Fibroblast of skin of back (primary cell): ENCODE measurements at places on chromosomes 5 and 9.

GRCh38 chr9:132150256-132150655, 11.6 kb upstream of the NTNG2 start:
- DNase-seq: no peak

DNA sequence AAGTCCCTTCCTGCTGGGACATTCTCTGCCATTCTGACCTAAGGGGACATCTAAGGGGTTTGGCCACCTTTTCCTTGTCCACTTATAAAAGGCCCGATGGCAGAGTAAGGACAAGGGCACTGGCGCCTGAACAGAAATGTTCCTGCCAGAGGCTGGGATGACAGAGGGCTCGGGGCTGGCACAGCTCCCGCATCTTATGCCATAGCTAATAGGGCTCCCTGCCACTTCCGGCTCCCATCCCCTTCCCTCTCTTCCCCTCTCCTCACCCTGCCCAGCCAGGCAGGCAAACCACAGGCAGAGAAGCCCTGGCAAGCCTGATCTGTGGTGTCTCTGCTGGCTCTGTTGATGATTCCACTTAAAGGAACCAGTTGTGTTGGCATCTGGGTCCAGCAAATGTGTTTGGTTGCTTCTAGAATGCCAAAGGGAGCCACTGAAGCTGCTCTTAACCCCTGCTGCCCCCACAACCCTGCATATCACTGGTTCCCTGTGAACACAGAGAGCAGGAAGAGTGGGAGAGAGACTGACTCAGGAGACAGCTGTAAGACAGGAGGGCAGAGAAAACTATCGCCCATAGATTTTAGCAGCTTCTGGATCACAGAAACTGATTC, 18.4 kb upstream of the ADRA1B start:
- DNase-seq: no peak

DNA sequence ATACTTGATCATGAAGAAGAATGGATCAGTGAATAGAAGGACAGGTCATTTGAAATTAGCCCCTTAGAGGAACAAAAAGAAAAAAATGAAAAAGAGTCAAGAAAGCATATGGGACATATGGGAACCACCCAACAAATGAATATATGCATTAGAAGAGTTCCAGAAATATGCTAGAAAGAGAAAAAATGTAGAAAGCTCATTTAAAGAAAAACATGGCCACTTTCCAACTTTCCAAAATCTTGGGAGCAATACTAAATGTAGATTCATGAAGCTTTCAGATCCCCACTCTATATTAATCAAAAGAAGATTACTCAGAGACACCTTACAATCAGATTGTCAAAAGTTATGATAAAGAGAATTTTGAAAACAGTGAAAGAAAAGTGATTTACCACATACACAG, 334.8 kb upstream of the NMUR2 start:
- DNase-seq: no peak

DNA sequence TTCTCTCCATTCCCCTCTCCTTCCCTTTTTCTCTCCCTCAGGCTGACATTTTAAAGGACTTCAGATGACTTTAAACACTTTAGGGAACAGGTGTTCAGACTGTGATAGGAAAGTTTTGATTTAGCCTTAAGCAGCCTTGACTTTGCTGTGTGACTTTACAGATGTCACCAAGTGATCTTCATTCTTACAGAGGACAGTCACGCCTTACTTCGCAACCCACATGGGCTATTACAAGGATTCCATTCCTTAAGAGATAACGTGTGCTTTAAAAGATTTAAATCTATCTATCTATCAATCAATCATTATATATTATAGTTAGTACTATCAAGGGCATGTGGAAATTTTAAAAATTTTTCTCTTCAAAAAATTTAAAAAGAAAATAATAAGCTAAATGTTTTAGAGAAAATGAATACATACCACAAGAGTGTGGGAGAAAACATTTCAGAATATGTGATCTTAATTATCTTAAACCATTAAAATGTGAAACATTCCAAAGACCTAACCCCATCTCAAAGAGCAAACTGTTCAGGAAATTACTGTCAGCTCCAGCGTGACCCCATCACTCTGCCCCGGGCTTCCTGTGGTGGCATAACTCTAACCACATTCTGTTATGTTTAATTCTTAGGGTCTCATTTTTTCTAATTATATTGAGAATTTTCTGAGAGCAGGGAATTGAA, 530.5 kb downstream of the SEMA5A start:
- peak; percentile 90 for DNase-seq

GRCh38 chr9:6449086-6449485, 36.1 kb downstream of the UHRF2 start:
- DNase-seq: no peak

GRCh38 chr5:107476783-107477182, 194.0 kb downstream of the EFNA5 start:
- DNase-seq: no peak

DNA sequence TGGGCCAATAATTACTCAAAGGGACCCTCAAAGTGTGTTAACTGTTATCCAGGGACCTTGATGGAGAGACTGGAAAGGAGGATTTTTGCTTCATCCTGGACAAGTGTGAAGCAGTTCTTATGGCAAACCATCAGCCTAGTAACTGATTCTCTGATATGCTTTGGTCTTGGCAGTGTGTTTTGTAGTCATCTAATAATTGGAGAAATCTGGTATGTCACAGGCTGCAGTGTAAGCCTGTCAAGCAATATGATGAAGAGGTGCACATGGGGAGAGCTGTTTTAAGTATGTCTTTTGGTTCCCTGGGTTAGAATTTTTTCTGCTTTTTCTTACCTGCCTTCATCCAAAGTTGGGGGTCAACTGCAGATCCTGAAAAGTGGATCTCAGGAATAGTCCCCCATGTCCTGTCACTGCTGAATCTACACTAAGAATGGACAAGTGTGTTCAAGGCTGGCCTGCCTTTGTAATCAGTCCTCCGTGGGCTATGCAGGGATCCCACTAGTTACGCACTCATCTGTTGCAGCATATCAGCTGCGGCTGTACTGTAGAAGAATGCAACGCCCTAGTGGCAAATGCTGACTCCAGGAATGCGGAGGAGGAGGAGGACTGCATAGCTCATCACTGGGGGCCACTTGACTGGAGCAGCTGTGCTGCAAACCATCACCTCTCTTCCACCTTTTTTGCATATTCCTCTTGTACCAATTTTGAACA, 1.9 kb downstream of the SPTAN1 start:
- DNase-seq: peak; percentile 89

DNA sequence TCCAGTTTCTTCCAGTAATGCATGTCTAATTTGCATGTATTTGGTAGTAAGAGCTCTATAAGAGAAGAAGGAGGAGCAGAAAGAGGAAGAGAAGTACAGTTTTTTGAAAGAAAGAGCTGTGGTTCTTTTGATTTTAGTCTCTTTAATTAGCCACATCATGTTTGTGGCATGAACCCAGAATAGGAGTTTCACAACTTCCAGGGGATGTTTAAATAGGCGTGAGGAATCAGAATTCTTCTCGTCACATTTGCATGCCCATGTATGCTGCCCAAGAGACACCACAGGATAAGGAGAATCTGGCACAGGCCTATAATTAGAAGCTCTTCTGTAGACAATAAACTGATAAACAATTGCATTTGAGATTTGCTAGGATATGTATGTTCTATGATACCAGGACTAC, 78.7 kb downstream of the GAS1 start:
- DNase-seq: peak; percentile 5

DNA sequence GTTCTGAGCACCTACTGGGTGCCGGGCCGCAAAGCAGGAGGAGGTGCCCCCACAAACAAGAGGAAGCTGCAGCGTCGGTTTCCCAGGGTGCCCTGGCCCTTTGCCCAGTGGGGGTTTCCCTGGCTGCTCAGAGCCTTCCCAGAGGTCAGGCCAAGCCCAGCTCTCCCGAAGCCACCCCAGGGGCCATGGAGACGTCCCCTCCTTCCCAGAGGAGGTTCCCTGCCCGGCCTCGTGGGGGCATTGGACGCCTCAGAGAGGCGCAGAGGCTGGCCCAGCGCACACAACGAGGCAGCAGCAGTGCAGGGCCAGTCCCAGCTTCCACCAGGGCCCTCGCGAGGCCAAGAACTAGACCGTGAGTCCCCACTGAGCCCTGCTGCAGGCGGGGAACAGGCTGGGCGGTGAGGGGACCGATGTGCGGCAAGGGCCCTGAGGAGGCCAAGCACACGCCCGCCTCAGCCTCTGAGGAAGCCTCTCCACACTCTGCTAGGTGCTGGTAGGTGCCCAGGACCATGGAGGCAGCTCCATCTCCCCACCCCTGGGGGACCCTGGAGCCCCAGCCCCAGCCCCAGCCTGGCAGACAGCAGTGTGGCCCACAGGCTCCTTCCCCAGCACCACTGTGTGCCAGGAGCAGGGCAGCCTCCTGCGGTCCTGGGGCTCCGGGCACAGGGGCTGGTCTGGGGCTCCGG, 7.0 kb downstream of the DIPK1B start:
- no peak for DNase-seq

DNA sequence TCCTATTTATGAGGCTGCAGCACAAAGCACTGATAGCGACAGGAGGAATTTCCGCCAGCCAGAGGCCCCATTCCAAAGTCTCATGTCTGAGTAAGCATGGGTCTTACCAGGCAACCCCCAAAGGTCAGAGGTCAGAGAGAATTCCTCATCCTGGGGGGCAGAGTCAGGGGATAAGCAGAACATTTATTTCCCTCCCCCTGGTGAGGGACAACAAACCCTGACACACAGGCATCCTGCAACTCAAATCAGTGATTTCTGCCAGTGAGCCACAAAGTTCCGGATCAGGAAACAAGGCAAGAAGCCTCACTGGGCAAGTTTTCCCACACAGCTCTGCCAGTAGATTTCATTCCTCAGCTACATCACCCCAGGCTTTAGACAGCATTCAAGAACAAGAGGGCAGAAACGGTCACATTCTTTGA, 37.0 kb downstream of the ADAMTS12 start:
- DNase-seq: peak; percentile 79

GRCh38 chr9:87869082-87869481, 13.6 kb upstream of the SPATA31E1 start:
- DNase-seq: no peak

DNA sequence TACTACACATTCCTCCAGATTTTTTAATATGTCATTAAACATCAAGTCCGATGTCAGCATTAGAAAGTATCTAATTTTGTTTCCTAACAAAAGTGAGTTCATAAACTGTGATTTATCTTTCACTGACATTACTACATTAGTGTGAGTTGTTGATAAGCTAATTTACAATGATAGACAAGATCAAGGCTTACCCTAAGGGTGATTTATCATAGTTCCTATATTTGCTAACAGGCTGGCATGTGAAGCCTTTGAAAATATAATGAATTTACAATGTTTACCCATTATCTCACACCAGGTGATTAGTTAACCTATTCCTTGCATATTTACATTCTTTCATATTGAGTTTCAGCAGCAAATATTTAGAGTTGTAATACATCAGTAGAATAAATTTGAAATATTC, 1096.9 kb upstream of the NUDT12 start:
- no peak for DNase-seq

GRCh38 chr9:112443200-112443599, 43.4 kb upstream of the KIAA1958 start:
- DNase-seq: peak; percentile 9

DNA sequence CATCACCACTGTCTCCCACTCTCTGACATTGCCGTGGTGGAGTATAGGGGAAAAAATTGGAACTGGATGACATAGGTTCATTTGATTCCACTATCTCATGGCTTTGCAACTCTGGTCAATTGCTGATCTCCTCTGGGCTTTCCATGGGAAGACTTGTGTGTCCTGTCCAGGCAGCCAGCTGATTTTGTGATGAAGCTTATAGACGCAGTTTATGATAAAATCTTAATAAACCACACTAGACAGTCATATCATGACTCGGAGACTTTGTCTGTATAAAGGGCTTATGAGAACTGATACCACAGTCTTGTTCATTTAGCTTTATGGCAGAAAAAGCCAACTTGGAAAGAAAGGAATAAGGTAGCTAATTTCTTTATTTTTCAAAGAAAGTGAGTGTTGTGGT, 296.5 kb downstream of the MAST4 start:
- no peak for DNase-seq

GRCh38 chr9:114988962-114989599, 58.7 kb upstream of the TNFSF8 start:
- no peak for DNase-seq

GRCh38 chr5:180390441-180391190, 37.5 kb upstream of the GFPT2 start:
- DNase-seq: no peak

GRCh38 chr5:131109540-131110255, 55.4 kb downstream of the HINT1 start:
- peak; percentile 40 for DNase-seq

GRCh38 chr5:135386886-135387628, 12.0 kb downstream of the MACROH2A1 start:
- DNase-seq: peak; percentile 94

DNA sequence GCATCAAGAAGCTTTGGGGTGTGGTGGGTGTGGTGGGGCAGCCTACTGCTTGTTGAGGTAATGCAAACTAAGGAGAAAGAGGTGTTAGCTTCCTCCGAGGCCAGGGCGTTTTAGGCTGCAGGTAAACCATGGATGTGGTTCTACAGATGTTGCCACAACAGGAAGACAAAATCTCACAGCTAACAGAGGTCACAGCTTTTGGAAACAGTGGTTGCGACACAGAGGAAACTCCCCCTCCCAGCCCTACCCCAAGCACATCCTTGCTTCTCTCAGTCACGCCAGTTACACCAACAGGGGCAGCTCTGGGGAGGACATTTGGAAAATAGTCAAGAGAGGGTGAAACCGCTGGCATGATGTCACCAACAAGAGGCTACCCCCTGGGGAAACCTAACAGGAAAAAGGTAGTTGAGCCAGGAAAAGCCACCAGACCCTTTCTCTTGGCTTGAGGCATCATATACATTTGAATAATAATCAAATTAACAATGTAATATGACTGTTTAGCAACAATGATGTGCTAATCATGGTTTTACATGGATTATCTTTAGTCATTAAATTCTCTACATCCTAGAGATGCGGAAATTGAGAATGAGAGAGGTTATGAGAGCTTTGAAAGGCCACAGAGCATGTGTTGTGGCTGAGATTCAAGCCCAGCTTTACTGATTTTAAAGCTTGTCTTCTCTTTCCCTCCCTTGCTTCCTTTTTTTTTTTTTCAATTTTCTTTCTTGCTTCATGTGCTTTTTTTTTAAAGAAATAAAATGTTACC, 82.2 kb upstream of the IL12B start:
- no peak for DNase-seq

DNA sequence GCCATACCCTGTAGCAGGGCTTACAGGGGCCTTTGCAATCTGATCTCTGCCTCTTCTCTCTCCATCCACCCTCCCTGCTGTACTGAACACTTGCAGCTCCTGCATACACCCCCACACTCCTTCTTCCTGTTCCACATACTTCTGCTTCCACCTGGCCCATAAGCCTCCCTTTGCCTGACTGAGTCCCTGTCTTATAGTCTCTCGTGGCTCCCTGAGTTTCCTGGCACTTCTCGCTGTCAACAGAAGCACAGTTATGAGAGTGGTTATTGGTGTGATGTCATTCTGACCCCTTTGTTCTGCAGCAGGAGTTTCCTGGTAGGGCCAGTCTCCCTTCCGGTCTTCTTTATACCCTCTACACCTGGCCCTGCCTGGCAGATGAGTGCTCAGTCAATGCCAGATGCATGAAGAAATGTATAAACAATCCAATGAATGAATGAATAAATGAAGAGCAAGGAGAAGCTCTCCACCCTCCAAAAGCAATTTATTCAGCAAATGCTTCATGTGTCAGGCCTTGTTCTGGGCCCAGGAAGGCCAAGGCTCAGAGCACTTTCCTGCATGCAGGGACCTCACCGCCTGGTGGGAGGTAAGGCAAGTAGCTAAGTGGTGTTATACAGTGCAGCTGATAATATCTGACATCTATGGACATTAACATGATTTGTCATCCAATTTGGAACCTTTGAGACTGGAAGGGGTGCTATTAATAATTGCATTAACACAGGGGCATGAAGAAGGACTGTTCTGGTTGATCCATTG, 20.5 kb upstream of the CSF1R start:
- no peak for DNase-seq
